RCC 7860 (cell line): ENCODE measurements at places on chromosomes 2 and 18.

- DNase-seq: no peak
Measured at GRCh38 chr2:236782938-236783337, 213.3 kb downstream of the ACKR3 start.

DNA sequence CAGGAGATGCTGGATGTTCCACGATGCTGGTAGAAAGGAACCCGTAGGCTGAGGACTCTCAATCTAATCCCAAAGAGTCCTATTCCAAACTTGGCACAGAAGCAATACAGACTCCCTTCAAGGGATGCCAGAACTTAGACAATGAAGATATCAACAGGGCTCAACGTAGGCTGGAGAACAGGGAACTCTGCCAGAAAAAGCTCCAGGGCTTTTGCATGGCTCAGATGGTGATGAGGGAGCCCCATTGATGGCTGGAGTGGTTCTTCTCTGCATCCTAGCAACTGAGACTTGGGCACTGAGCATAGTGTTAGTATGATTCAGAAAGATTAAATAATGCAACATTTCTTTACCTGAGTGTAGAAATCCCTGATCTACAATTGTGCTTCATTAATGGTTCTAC, 117.2 kb upstream of the NCK2 start:
- no peak for DNase-seq

DNA sequence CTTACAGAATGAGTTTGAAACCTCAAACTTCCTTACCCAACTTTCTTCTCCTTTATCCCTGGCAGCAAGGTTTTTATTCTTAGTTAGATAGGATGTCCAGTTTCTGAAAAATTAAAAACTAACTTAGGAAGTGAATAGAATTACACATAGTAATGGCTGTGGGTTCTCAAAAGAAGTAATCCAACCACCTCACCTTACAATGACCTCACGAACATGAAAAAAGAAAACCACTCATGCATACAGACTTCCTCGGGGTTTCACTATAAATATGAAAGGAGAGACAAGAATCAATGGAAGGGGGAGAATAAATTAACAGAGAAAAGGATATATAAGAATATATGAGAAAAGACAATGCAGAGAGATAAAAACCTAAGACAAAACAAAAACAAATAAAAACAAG, 1044.3 kb upstream of the KLHL29 start:
- DNase-seq: no peak

- DNase-seq: no peak
Measured at GRCh38 chr2:120733238-120733932, 2.3 kb upstream of the GLI2 start.

- DNase-seq: peak; percentile 39
Measured at GRCh38 chr2:157327621-157328500, 2.2 kb upstream of the ERMN start.

- DNase-seq: no peak
Measured at GRCh38 chr2:16249246-16250055, 309.1 kb downstream of the MYCN start.

GRCh38 chr2:162072181-162072702, 1.8 kb downstream of the DPP4 start:
- DNase-seq: peak; percentile 87

GRCh38 chr2:130820279-130820861, 16.3 kb upstream of the ARHGEF4 start:
- DNase-seq: no peak

- DNase-seq: no peak
Measured at GRCh38 chr2:54308186-54308585, 52.2 kb upstream of the TSPYL6 start.

DNA sequence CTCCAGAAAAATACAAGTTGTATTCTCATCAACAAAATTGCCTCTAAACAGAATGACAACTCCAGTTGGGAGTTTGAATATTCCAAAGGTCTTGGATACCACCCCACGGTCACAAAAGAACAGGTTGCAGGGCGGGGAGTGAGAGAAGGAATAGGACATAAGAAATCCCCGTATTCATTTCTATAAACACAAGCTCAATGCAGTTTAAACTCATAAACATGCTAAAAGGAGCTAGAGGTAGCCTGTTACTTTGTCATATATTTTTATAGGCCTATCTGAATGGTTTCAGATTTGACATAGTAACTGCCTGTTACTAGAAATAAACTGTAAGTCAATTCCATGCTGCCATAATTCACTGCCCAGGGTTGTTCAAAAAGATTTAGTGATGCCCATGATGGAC, 567.5 kb downstream of the BCL11A start:
- DNase-seq: no peak

DNA sequence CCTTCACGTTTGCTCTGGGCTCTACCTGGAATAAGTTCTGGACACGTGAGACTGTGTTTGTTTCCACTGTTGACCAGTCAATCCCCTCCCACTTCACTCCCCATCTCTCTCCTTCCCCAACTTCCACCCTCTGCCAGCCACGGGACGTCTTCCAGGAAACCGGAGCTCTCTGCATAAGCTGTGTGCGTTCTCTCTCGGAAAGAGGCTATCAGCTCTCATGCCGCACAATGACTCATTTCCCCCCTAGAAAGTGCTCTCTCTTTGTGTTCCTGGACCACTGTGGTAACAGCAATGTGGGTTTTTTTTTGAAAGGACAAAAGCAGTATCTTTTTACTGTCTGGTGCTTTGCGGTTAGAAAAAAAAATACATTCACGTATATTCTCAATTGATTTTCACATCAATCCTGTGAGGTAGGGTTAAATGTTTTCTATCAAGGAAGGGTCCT, 10.2 kb downstream of the PROKR1 start:
- DNase-seq: no peak

DNA sequence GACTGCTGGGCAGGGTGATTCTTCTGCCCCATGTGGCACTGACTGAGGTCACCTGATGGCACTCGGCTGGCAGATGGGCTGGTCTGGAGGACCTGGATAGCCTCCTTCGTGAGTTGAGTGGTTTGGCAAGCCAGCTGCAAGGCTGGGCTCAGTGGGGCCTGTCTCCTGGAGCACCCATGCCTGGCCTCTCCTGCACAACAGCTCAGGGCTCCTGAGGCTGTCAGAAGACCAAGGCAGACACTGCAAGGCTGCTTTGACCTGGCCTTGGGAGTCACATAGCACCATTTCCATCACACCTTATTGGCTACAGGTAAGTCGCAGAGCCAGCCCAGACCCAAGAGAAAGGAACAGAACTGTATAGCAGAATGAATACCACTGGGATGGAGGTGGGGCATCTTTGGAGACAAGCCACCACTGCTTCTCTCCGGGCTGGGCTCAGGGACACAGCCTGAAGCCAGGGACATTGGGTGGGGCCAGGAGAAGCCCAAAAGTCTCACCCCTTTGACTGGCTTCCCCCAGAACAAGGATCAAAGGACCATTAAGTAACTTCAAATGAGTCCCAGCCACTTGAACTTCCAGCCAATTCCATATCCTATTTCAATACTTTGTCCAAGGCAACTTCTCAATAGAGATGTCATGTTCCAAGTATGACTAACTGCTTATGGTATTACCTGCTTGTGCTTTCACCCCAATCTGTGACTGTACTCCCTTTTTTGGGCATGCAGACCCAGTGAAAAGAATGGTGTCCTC, 156.3 kb downstream of the CABLES1 start:
- no peak for DNase-seq

DNA sequence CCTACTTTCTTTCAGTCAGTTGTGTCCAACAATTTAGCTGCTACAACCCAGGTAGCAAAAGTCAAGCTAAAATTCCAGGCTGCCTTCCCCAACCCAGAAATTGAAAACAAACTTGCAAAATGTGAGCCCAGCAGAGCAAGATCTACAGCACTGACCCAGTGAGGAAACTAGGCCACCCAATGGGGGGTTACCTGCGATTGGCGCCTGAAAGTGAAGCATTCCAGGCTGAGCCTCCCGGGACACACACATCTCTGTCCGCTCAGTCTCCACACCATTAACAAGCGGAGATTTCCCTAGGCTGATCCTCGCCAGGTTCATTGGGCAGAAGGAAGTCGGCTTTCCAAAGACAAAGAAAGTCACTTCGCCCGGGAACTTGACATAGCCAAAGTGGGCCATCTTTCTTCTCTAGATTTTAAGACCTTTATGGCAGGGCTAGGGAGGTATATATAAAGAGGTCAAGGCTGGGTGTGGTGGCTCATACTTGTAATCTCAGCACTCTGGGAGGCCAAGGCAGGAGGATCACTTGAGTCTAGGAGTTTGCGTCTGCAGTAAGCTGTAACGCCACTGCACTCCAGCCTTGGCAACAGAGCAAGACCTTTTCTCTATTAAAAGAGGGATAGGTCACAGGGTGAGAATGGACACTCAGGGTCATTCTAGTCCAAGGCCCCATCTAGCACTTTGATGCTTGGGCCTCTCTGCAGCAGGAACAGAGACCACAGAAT, 53.6 kb downstream of the TTC32 start:
- no peak for DNase-seq

- DNase-seq: no peak
Measured at GRCh38 chr18:74084184-74084855, 63.3 kb downstream of the FBXO15 start.

DNA sequence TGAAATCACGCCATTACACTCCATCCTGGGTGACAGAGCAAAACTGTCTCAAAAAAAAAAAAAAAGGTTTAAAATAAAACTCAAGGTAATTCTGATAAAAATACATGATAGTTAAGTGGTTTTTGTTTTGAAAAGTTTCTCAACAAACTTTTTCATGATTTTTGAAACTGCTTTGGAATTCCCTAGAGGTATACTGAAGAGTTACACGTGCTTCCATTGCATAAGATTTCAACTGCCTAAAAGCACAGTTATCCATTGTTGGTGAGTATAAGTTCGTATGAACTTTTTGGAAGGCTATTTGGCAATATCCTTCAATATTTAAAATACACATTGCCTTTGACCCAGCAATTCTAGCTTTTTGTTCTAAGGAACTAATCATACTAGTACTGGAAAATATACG, 74.9 kb downstream of the USP34 start:
- no peak for DNase-seq

DNA sequence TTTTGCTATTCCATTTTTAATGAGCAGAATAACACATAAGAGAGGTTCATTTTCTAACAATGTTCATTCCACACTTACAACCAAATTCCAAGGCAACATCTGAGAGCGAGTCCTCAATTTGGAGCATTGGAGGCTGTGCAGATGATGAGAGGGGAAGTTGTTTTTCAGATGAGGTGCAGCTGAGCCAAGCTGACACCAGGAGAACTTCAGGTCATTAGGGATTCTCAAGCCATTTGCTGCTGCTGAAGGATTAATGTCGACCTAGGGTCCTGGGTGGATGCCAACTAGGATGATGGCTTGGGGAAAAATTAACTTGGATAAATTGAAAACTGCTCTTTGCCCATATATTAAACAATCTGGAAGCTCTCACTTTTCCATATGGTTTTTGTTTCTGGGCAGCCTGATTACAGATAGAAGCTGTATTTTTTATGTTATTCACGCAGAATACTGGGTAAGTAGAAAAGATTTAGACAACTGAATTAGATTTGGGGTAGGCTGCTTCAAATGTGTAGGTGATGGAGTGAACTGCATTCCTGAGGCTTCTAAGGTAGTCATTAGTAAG, 206.4 kb upstream of the SLC39A10 start:
- no peak for DNase-seq

- no peak for DNase-seq
Measured at GRCh38 chr2:152661076-152661475, 56.2 kb downstream of the PRPF40A start.

DNA sequence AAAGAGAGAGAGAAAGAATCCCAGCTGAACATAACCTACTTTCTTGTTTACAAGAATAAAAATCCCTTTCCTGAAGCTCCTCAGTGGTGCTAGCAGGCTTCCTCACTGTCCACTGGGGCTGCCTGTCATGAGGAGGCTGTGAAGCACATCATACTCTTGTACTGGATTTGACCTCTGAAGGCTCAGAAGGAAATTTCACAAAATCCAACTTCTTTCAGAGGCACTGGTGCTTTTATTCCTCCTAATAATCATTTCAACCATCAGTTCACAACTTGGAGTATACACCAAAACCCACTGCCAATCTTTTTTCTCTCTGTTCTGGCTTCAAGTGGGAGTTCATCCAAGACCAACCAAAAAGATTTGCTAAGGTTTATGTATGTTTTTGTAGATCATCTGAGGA, 48.5 kb downstream of the TMX3 start:
- DNase-seq: no peak

DNA sequence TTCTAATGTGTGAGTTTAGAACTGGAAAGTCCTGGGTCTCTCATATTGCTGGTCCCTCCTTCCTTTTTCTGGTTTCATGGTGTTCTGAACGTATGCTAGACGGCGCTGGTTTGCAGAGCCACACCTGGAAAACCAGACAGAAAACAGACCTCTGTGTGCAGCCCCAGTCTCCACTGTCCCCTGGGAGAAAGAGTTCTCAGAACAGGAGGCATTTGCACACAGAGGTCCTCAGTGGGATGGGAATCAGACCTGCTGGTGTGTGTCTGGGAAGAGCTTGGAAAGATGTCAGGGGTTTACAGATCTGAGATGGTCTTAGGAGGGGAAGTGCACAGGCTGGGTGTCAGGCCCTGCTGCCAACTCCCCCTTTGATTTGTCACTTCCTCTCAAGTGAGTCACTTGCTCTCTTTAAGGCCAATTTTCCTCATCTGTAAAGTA, 14.9 kb upstream of the MBP start:
- DNase-seq: no peak

DNA sequence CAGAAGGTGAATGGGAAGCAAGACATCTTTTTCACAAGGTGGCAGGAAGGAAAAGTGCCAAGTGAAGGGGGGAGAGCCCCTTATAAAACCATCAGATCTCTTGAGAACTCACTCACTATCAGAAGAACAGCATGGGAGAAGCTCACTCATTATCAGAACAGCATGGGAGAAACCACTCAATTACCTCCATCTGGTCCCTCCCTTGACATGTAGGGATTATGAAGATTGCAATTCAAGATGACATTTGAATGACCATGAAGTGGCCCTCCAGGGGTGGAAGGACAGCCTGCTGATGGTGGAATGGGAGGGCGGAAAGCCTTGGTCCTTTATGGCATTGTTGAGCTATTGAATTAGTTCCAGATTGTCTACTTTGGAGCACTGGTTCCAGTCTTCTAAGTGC, 413.0 kb upstream of the MEX3C start:
- DNase-seq: no peak
